Vagina (tissue), 2 donors: ENCODE measurements at places on chromosomes 7 and 10. TPM values are rescaled to one million over a fixed set of nuclear protein-coding genes. Genes with fewer than 3 reads are reported as not detected.

- DNase-seq: no peak
These were observed 6.4 kb upstream of the TSPAN12 start for GRCh38 chr7:120864141-120864900.

DNA sequence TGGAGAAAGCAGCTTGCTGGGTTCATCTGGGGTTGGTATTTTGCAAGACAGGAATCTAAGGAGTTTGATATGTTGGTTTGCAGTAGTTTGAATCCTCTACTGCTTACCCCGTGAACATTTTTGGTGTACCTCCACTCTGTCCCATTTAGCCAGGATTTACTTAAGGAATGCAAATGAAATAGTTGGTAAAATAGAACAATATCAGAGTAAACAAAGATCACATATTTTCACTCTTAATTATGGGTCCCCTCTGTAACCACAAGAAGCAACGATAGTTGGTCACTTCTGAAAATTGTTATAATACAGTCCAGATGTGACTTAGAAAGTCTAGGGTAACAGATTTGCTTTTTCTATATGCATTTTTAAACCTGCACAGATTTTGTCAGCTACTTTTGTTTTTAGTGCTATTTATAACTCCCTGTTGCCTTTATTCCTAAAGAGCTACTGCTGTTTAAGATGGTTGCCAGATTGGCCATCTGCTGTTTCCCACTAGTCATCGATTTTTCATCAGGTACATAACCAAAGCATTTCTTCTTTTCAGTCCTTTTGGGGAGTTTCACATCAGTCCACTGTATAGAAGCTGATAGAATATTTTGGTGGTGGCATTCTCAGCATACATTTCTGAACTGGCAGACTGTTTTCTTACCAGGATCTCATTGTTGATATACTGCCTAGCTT lies 37.6 kb downstream of the MAPK8 start:
- DNase-seq: no peak

DNA sequence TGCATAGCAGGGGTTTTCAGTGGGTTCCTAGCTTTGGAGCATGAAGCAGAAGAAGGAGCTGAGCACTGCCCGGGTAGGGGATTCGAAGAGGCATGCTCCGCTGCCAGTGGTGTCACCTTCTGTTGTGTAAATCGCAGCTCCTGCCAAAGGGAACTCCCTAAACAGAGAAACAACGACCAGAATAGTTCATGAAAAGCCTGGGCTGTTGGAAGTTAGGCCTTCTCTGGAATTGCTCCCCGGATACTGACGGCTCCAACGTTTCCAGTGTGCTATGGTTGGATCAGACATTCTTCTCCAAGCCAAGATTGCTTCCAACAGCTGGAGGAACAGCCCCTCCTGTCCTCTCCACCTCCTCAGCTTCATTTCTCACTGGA lies 546.0 kb upstream of the FZD8 start:
- no peak for DNase-seq

DNA sequence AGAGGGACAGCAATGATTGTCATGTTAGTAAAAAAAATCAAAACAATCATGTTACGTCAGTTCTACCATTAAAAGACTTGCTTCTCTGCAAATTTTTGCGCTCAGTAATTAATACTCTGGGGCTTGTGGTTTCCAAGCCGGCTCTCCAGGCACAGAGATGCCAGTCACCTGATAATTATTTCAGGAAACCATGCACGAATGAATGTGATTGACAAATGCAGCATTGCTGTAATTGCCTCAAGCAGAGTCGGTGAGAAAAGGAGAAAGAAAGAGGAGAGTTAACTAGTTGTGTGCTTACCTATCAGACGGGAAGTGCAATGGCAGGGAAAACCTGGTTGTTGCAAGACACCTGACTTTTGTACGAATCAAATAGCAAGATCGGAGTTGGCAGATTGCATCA lies 609.8 kb upstream of the MKI67 start:
- no peak for DNase-seq

GRCh38 chr7:140697447-140698143 lies 1.1 kb downstream of the NDUFB2 start:
- DNase-seq: no peak

- DNase-seq: no peak
These were observed 9.1 kb downstream of the MDFIC start for GRCh38 chr7:114930829-114931655.

DNA sequence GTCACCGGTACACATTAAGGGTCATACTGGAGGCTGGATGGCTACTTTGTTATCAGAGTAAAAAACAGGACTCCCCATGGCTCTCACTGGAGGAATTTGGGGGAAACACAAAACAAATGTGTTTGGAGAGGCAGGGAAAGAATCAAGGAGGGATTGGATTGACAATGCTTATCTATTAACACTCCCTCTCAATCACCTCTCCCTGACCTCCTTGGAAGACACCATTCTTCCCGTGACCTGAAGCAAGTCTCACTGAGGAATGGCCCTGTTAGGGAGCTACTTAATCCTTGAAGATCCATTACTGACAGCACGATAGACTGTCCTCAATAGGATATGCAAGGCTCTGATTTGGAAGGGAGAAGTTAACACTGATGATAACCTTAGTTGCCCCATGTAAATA lies 242.1 kb upstream of the PTN start:
- no peak for DNase-seq

DNA sequence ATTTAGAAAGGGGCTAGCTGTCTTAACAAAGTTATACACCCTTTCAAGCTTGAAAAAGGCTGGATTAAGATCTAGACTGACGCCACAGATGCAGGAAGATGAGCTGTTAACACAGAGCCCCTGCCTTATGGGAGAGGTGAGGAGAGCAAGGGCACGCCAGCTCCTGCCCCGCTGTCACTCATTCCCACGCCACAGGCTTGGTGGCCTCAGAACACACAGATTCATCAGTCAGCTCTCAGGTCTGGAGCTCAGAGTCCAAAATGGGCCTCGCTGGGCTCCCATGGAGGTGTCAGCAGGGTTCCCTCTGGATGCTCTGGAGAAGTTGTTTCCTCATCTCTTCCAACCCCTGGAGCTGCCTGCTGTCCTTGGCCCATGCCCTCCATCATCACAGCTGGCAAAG lies 554.2 kb downstream of the TCERG1L start:
- no peak for DNase-seq

- DNase-seq: no peak
These were observed 91.6 kb downstream of the UNCX start for GRCh38 chr7:1324028-1324900.

- no peak for DNase-seq
These were observed 19.3 kb downstream of the MACC1 start for GRCh38 chr7:20197837-20198236.

Gene MAGI2
- total RNA-seq: 6.9 TPM

Gene KCNH2
- total RNA-seq: 6.4 TPM

Gene LUC7L2
- 51.8 TPM for total RNA-seq

Gene CLDN3
- not detected for total RNA-seq

Gene KNDC1
- total RNA-seq: 3.4 TPM

Gene PON1
- not detected for total RNA-seq

Gene SKAP2
- total RNA-seq: 12.8 TPM

Gene COMMD3
- total RNA-seq: 27.0 TPM

Gene FAM237B
- not detected for total RNA-seq
